ENCODE measurements at places on chromosomes 6 and 20.

- no peak for DNase-seq
These were observed 121.3 kb upstream of the PHACTR1 start for GRCh38 chr6:12595161-12595811.

GRCh38 chr6:151499551-151499950, 5.7 kb downstream of the CCDC170 start:
- no peak for DNase-seq

DNA sequence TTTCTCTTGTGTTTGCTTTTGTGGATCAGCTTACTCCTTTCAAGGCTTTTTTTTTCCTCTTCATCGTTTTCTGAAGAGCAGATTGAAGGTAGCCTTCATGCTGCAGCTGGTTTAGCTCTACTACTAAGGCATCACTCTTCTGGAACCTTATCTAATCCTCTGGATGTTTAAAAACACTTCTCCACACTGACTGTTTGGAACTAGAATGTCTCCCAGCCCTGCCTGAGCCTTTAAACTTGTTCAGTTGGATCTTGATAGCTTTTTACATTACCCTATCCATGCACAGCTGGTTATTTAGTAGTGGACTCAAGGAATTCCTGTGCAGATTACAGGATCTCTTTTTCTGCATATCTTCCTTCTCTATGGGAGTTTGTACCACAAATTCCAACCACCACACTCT, 108.9 kb upstream of the ASCC3 start:
- no peak for DNase-seq

DNA sequence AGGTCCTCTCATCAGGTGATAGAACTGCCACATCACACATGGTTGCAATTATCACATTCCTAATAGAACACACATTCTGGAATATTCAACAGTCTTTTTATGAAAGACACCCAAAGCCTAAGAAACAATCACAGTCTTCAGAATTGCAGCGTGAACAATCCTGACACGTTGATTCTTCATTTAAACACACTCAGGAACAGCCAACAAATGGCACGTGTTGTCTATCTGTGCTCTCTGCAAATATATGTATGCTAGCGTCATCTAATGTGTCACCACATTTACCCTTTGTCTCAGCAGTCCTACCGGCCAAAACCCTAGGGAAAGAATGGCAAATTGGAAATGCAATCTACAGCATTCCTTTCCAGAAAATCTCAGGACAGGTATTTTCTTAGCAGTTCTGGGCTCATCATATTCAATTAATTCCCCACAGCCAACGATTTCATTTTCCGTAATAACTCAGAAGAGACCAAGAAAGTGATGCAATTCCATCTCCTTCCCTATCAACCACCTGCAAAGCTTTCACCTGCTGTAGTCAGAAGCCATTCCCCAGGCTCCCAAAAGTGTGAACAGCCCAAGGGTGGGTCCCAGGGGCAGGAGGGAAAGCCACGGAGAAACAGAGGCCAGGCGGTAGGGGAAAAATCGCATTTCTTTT, 280.3 kb upstream of the JARID2 start:
- no peak for DNase-seq

DNA sequence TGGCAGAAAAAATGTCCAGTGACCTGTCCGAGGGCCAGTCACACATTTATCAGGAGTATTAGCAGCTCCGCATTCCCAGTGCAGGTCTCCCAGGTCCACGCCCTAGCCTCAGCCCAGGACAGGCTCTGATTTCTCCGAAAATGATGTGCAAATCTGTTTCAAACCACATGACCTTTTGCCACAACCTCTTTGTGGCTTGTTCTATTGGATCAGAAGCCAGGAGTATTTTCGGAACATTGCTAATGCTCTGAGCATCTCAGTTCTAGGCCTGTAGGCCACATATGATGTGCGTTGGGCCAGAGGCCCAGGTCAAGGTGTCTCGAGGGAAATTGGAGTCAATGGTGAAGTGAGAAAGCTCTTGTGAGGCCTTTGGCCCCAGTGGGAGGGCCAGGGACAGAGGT, 40.4 kb downstream of the SNX5 start:
- DNase-seq, result no peak

- no peak for DNase-seq
These were observed 69.4 kb downstream of the CPNE5 start for GRCh38 chr6:36769676-36770499.

DNA sequence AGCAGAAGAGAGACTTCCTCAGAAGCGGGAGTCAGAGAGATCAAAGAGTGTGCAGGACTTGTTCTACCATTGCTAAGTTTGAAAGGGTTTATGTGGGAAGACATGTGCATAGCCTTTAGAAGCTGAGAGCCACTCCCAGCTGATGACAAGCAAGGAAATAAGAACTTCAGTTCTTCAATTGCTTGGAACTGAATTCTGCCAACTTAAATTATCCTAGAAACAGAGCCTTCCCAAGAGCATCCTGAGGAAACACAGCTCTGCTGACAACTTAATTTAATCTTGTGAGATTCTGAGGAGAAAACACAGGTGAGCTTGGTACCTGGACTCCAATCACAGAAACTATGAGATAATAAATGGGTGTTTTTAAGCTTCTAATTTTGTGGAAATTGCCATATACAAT, 150.6 kb upstream of the OGFRL1 start:
- DNase-seq, result no peak

GRCh38 chr20:25242231-25242630, 5.7 kb upstream of the PYGB start:
- DNase-seq, result no peak

- no peak for DNase-seq
These were observed 32.4 kb upstream of the TPBG start for GRCh38 chr6:82331031-82331773.

GRCh38 chr6:24079076-24079475, 46.9 kb upstream of the NRSN1 start:
- DNase-seq, result no peak

- DNase-seq, result no peak
These were observed 237.2 kb downstream of the FARS2 start for GRCh38 chr6:5498579-5498899.

- no peak for DNase-seq
These were observed 15.5 kb downstream of the SYTL3 start for GRCh38 chr6:158665332-158665731.

- no peak for DNase-seq
These were observed 25.2 kb downstream of the MAP7 start for GRCh38 chr6:136524936-136525413.

DNA sequence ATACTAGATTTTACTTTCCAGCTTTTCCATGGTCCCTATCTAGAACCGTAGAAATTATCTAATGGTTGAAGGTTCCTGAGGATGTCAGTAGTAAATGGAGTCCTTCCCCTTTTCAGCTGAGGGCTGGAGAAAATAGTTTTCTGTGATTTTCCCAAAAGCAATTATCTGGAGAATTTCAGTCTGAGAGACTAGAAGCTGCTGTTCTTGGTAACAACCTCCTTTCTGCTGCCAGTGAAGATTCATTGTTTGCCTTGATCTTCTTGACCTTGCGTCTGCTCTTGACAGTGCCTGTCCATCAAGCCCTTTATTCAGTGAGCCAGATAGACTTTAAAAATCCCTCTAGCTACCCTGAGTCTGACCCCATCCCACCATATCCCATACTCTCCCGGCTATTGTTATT, 73.1 kb downstream of the PHACTR2 start:
- no peak for DNase-seq

DNA sequence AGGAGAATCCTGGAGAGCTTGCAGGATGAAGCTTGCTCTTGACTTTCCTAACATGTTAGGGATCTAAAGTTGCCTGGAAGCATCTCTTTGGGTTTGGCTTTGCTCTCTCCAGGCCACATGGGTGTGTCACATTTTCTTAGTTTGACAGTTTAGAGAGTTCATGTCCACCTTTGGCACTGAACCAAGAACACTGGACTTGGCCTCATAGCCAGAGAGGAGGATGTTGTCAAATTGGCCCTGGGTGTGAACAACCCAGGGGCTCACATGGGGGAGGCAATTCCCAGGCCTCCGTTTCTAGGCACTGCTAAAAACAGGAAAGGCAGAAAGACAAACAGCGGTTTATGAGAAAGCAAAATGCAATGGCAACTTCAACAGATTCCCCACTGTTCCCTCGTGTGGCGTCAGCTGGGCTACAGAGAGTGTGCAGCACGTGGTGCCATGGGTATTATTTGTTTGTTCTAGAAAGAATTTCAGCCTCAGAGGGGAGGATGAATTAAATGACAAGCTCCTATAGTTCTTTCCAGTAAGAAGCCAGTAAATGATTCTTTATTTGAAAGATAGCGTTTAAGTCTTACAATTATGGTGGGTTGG, 93.9 kb downstream of the CLIC5 start:
- no peak for DNase-seq

DNA sequence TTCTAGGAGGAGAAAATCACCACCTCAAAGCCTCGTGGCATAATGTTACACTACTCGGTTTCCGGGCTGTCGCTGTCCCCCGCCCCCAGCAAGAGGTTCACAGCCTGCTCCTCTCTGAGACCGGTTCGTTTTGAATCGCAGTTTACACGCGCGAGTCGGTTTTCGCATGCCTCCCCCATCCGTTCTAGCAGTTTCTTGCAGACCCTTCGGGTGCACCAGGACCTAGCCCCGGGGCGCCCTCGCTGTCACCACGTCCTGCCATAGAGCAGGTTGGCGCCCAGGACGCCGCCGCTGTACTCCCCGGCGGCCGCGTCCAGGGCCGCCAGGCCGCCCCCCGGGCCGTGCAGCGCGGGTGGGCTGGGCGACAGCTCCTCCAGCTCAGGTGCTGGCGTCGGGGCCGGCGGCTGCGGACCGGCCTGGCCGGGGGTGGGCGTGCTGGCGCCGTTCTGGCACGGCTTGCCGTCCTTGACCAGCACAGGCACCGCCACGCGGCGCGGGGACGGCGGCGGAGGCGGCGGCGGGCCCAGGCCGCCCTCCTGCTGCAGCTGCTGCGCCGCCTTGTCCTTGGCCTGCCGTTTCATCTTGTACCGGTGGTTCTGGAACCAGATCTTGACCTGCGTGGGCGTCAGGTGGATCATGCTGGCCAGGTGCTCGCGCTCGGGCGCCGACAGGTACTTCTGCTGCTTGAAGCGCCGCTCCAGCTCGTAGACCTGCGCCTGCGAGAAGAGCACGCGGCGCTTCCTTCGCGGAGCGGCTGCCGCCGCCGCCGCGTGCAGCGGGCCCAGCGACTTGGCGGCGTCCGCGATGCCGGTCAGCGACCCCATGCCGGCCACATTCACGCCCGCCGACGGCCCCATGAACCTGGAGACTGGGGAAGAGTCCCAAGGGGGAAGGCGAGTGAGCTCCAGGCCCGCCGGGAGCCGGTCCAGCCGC, 1.4 kb downstream of the NKX2-4 start:
- no peak for DNase-seq

DNA sequence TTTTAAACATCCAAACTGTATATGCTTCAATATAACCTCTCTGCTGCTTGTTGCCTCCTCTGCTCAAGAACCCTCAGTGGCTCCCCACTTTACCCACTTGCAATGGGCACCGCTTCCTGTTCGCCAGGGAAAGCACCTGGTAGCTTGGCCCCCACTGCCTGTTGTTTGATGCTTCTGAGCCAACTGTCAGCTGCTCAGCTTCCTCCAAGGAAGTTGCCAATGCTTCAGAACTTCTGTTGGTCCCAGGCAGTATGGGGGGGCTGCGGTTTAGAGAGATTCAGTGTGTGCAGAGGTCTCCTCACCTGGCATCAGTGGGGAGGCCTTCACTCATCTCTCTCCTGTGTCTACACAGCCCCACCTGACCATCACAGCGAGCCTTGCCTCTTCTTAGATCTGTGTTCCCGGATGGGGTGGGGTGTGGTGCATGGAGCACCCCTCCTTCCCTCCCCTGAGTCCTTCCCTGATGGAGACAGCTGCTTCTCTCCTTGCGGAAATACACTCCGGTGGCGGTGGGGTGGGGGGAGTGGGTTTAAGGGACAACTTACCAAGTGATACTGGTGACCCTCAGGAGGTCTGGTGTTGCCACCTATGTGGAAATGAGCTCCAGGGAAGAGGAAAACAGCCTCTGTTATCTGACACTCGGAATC, 308.1 kb downstream of the CDH26 start:
- no peak for DNase-seq

GRCh38 chr6:41346441-41346840, 11.0 kb downstream of the NCR2 start:
- DNase-seq, result no peak

- no peak for DNase-seq
These were observed 109.1 kb downstream of the PRDM1 start for GRCh38 chr6:106194949-106195921.

GRCh38 chr6:155252581-155252980, 11.2 kb upstream of the CLDN20 start:
- DNase-seq, result no peak

DNA sequence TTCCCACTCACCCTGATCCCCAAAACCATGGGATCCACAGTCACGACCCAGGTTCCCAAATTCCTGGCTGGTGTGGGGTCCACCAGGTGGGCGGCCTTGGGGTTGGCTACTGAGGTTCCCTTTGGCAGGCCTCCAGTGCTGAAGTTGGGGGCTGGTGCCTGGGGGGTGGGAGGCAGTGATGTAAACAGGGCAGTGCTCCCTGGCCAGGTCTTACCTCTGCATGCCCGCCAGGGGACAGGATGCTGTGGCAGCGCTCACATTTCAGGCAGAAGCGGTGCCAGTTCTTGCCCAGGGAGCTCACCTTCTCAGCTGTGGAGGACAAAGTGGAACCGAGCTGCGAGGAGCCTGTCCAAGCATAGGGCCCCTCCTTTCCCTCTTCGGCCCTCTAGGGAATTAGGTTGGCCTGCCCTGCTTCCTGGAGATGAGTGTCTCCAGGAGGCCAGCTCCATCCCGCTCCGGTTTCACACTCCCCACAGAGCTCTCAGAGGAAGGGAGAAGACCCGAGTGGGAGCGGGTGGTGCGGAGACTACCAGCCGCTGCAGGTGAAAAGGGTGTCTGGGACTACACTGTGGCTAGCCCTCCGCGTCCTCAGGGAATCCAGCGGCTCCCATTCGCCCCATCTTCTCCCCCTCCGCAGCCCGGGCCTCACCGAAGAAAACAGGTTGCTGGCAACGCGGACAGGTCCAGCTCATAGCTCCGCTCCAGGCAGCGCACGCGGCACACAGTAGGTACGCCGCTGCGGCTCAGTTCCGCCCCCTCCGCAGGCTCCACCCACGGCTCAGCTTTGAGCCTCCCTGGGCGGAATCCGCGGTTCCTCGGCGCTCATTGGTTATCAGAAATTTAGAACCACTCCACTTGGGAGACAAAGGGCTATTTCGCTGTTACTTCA, at the start of gene CRIP3:
TSS of gene CRIP3 (minus strand) at position 726 of the 889 bp plus-strand sequence. CDS start at position 692, 34 bp downstream.
- no peak for DNase-seq

DNA sequence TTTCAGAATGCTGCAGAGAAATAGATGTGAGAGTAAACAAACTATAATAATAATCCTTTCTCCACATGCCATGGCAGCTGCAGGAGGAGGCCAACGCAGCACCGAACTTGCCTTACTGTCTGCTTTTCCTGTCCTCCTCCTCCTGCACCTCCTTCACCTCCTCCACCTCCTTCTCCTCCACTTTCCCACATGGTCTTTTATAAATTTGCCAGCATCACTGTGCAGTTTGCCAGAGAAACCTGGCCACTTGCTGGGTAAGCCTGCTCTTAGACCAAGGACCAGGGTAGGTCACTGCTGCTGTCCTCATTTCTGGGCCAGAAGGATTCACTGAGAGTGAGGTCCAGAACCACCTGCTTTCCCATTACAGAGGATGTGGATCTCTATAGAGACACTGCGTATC, 8.7 kb downstream of the SGK1 start:
- DNase-seq, result no peak
